T1000 (cell line): ENCODE measurements at places on chromosomes 12 and 14.

DNA sequence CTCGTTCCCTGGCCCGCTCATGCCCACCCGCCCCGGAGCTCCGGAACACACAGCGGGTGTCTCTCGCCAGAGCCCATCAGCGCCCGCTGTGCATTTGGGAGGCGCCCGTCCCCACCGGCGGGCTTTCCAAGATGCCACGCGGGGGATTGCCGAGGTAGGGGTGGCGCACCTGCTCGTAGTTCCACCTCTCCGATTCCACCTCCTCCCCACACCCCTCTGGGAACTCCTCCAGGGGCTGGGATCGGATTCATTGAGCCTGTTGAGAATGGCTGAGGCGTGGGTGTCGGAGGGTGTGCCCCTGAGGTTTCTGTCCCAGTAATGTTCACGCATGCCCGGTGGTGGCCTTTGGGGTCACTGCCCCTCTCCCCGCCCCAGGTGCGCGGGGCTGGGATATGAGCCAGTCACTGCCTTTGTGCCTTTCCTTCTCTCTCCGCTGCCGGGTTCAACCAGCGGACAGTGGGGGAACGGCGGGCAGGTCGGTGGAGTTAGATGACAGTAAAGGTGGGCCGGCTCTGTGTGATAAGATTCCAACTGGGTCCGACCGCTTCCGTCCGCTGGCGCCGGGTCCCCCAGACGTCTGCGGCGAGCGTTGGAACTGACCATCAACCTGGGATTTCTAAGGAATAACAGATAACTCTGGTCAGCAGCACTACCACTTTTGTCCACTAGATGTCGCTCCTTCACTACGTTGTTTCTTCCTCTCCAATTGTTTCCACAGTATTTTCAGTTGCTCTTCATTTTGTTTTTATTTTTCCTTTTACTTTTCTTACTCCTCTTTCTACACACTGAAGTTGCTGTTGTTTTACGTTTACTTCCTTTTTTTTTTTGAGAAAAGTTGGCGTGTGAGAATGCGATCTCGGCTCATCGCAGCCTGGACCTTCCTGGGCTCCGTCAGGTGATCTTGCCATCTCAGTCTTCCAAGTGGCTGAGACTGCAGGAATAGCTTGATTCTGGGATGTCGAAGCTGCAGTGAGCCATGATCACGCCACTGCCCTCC lies 178.1 kb upstream of the ALG10B start:
- peak; percentile 72 for DNase-seq

DNA sequence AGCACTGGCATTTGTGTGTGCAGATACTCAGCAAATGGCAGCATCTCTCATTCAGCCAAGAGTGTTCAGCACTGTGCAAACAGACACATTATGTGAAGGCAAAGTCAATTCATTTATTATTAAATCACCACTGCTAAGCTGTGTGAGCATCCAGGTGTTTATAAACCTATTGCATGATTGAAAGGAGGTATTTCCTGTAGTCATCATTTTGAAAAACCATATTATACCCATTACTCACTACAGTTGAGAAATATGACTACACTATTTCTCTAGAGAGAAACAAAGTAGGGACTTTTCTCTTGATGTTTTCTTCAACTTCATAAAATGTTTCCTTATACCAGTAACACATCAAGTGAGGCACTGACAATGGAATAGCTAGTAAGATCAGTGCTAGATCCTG lies 13.7 kb downstream of the SPX start:
- DNase-seq = no peak

DNA sequence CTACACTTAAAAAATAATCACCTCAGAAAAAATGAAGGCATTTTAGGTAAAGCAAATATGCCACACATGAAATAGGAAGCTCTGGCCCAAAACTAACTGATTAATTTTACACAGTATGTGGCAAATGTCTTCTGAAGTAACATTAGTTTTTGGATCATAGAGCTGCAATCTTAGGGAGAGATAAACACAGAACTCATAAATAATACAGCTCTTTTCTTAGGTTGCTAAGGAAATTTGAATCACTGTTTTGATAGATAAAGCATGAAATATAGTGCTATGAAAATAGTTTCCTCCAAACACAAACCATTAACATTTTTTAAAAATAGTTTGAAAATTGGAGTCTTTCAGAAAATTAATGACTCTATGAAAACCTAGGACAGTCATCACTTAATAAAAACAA lies 15.0 kb downstream of the RASSF9 start:
- DNase-seq = no peak

- no peak for DNase-seq
These were observed 24.2 kb upstream of the DYRK2 start for GRCh38 chr12:67624355-67624754.

DNA sequence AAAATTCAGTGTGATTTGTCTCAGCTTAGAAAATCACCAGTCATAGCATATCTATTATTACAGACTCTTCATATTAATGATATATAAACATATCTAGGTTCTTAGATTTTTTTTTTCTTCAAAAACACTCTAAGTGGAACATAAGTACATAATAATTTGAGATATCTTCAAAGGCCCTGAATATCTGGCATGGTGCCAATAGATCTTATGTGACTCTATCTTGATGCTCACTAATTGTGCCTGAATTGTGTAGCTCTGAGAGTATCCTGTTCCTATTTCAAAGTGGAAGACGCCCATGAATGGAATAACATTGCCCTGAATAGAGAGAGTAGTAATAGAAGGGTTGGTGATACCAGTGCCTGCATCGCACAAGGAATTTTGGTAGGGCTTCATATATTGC lies 1312.7 kb upstream of the USP15 start:
- DNase-seq = no peak

DNA sequence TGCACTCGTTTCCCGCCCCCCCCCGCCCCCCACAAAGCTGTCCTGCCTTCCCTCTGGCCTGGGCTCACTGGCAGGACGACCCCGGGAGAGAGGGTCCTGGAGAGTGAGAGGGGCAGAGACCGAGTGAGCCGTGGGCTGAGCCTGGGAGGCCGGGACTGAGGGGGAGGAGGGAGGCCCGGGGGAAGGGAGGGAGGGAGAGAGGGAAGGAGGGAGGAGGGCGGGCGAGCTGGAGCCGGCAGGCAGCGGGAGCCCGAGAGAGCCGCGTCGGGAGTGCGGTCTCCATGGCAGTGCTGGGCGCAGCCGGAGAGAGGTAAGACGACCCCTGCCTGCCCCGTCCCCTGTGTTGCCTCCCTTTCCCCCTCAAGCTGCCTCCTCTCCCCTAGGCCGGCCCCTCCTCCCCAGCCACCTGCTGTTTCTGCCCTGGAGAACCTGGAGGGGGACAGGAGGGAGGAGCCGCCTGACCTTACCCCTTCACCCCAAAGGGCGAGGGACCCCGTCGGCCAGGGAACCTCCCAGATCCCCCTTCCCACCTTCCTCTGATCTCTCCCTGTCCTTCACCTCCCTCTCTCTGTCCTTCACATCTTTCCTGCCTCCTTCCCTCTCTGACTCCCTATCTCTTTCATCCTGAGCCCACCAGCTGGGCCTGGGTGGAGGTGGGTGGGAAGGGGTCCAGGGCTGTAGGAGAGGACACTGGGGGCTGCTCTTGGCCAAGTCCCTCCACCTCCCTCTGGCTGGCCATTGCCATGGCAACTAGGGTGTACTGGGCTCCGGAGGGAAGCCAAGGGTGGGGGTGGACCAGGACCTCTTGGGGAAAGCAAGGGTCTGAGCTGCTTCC lies at the start of gene GPR162:
Gene GPR162, plus strand, starts transcription at position 231 of the 835 bp plus-strand sequence. CDS start 2,078 bp downstream, outside the sequence.
- DNase-seq = peak; percentile 46

DNA sequence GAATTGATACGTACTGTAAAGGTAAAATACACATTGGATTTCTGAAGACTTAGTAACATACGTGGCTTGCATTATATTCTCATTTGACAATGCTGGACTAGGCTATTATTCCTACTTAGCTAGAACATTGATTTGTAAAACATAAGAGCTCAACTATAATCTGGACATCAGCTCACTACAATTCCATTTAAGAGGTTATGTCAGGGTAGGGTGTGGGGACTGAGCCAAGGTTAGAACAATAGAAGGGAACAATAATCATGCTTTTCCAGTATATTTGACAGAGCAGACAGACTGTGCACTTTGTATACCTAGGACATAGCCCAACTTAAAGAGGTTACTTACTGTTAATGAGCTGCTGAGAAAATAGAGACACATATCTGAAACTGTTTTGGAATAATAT lies 10.8 kb downstream of the ZCRB1 start:
- DNase-seq = no peak
